ENCODE measurements at places on chromosomes 11 and 22.

DNA sequence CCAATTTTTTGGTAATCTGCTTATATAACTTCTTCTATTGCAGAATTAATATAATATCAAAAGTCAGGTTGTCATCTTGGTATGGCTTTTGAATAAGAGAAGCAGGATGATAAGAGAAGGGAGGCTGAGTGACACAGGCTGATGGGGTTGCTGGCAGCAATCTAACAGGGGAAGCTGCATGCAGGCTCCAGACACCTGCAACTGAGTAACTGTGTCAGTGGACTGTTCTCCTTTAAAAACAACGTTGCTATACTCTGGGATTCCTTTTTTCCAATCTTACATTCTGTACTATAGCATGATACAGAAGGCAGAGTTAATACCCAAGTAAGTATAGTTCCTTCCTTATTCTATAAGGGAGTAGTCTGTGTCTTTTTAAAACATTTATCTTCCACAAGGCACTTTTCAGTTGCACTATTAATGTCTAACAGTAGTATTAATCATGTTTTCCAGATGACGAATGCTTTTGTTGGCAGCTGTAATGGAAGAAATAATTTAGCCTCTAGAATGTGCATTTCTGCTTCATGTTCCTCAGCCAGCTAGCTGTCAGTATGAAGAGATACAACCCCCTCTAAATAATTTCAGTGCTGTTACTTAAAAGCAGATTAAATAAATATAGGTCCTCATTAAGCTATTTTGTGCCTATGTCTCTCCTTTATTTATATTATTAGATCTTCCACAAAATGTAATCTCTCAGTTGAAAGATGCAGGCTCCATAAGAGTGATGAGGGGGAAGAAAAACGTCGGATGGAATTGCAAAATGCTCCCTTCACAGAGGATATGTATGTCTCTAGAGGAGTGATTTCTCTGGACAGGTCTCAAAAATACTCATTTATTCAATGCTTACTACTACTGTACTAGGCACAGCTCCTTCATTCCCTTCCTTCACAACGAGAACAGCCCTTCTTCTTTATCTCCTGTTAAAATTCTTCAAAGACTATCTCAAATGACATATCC, 50.8 kb downstream of the ATG16L2 start:
- no peak for DNase-seq

GRCh38 chr22:22386602-22387385, 121.7 kb downstream of the ZNF280B start:
- no peak for DNase-seq

DNA sequence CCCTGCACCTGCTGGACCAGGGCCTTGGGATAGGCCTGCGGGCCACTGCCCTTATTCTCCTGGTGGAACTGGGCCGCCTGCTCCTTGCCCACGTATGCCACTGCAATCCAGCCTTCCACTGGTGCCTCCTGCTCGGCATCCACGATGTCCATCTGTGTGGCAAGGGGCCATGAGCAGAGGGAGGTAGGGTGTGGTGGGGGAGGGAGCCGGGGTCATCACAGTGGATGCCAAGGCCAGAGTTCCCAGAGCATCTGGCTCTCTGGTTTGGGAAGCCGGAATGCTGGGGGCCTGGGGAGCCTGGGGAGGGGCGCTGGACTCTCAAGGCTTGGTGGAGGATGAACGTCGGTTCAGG, 627 bp downstream of the RNF215 start:
- no peak for DNase-seq

DNA sequence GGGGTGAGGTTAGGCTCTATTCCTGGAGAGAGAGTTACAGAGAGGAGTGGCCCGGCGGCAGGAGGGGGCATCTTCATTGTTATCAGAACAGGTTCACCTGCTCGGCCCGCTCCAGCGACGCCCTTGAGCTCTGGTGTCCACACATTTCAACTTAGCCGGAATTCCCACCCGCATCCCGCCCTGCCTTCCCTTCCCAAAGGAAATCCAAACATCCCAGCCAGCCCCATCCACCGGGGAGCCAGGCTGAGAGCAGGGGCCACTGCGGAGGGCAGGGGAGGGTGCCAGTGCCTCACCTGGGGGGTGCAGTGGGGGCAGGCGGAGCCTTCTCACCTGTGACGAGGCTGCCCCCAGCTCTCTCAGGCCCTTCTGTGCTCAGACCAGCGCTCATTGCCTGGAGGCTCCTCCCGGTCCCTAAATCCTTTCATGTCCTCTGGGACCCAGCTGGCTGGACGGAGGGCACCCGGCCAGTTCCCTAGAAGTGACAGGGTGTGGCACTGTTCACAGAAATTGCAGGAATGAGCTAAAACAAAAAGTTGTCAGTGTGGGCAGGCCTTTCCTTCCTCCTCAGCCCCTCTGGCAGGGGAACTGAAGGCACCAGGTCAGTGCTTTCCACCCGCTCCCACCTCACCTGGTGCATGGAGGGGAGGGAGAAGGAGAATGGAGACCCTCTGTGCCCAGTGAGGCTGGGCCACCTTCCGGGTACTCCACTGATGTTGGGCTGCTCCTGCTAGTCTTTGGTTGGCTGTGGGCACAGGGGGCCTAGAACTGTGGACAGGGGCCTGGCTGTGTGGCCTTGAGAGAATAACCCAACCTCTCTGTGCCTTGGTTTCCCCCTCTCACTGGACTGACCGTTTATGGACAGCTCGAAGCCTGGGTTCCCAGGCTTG, 2.2 kb upstream of the MRGPRG start:
- DNase-seq, result no peak

DNA sequence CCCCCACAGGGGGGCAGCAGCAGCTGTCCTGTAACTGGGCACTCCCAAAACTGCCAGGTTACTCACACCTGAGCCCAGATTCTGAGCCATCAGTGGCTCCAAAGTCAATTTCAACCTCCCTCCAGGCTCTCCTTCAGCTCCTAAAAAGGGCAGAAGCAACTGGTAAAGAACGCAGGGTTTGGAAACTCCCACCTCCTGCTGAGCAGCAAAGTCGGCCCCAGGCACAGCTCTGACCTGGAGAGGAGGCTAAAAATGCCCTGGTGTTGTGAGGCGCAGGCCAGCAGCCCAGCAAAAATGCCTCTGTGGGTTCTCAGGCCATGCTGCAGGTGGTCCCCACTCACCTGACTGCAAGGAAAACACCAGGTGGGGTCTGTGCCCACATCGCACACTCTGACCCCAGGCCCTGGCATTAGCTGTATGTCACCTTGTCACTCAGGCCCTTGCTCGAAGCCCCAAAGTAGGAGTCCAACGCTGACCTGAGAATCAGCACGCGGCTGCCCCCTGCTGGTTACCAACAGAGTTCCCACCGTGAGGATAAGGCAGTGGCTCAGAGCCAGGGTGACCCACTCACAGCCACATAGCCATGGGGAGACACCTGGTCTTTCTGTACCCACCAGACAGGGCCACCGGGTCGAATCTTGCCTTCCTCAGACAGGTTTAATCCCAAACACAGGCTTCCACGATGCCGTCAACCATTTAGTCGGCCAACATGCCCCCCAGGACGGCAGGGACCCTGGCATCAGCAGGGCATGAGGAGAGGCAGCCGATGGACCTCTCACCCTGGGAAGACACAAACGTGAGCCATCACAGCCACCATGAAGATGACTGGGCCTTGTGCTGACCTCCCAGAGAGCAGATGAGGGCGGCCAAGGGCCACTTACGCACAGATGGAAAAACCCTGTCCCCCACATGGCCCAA, 11.1 kb downstream of the POLR3H start:
- no peak for DNase-seq

- no peak for DNase-seq
Measured at GRCh38 chr11:111000400-111001080, 245.0 kb upstream of the POU2AF2 start.

DNA sequence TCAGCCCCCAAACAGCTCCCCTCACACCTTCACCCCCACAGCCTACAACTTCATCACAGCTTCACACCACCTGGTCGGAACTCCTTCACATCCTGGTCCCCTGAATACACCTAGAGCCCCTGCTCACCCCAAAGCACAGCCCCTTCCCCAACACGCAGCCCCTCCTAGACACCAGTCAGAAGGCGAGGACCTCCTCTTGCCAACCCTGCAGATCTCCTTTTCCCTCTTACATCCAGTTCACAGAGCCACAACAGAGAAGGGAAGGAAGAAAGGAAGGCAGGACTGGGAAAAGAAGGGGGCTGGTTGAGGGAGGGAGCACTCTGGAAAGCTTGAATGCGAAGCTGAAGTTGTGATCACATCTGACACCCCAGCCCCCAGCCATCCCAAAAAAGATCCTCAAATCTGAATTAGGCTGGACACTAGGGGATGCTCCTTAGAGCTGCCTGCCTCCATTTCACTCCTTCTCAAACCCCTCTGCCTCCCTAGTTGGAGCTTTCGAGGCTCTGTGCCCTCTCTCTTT, 629 bp downstream of the CCKBR start:
- no peak for DNase-seq

DNA sequence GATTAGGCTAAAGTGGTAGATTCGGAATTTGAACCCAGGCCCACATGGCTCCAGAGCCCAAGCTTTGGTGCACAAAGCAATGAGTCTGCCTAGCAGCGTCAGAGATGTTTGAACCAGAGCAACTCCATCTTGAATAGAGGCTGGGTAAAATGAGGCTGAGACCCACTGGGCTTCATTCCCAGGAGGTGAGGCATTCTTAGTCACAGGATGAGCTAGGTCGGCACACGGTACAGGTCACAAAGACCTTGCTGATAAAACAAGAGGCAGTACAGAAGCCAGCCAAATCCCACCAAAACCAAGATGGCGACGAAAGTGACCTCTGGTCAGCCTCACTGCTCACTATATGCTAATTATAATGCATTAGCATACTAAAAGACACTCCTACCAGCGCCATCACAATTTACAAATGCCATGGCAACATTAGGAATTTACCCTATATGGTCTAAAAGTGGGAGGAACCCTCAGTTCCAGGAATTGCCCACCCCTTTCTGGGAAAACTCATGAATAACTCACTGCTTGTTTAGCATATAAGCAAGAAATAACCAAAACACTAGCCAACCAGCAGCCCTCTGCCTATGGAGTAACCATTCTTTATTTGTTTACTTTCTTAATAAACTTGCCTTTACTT, 40.3 kb upstream of the DAGLA start:
- DNase-seq, result peak; percentile 32

DNA sequence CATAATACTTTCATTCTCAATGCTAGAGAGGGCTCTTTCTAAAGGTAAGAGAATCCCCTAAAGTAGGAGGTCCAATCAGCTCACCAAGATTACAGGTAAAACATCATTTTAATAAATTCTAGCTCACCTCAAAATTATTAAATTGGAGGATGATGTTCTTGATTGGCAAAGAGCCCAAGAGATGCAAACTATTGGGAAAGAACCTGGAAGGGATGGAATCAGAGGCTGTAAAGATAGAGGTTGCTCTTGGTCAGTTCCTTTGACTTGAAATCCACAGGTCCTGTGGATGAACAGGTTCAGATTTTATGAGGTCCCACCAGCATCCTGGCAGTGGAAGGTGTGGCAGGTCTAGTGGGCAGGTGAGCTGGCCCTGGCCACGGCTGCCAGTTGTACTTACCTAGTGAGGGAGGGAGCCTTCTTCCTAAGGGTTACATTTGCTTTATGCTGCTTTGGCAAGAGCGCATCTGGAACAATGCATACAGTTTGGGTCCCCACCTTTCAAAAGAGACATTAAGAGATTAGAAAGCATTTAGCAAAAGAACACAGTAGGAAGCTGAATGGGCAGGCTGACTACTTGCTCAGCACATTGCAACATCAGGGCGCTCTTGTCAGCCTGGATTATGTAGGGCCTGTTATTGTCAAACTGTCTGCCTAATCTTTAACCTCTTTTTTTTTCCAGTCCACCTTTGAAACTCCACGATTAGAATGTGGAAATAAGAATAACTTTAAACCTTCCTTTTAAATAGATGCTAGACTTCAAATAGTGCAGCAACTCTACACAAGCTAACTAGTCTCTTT, 97.0 kb downstream of the RDX start:
- peak; percentile 42 for DNase-seq

DNA sequence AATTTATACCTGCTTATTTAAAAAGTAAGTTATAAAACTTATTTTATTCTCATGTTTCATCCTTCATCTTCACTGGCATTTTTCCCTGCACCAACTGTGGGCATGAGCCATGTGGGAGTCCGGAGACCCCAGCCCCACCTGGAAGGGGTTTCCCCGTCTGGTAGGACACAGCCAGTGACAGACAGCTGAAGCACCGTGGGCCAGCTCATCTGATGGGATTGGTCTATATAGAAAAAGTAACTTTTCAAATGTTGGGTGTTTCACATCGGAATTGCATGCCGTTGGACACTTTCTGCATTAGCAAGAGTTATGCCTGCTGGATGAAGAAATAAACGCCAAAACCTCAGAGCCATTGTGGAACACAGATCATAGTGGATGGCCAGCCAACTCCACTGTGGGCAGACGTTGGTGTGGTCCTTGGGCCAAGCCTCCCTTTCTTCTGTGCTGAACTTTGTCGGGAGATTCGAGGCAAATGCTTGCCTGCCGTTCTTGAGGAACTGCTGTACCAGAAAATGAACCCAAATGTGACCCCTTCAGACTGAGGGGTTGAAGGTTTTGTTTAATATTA, 1329.3 kb downstream of the TBC1D22A start:
- DNase-seq, result no peak

GRCh38 chr11:80096736-80097135, 655.9 kb upstream of the TENM4 start:
- DNase-seq, result peak; percentile 54

DNA sequence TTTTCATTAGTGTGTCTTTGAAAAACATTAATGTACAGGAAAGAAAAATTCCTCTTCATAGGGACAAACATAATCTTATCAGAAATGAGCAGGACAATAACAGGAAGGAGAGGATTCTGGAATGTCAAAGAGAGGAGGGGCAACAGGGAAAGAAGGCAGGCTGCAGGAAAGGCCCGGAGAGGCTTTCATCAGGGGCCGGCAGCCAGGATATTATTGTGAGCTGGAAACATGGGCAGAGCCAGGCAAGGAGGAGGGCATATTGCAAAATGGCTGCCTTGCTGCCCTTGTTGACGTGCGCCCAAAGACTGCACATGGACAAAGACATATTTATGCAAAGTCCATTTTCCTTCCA, 433.7 kb downstream of the ETS1 start:
- no peak for DNase-seq

DNA sequence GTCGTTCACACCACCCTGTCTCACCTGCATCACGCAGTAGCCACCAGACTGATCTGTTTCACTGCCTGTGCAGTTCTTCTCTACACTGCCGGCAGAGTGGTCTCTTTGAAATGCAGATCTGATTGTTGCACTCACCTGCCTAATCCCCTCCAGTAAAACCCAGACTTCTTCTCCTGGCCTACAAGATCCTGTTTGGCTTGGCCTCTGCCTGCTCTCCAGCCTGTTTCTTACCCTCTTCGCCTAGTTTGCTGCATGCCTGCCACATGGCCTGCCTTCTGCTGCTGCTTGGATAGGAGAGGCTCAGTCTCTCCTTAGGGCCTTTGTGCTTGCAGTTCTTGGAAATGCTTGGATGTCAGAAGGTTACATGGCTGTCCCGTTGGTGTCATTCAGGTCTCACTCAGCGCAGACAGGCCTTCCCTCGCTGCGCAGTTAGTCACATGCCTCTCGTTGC, 42.0 kb downstream of the PACS1 start:
- DNase-seq, result no peak
